Activated T-cell treated with anti-CD3 and anti-CD28 coated beads, Interleukin-2, amount 50 U/mL, for 4 hours (primary cell): ENCODE measurements at places on chromosomes 6 and 20. TPM values are rescaled to one million over a fixed set of nuclear protein-coding genes. Genes with fewer than 3 reads are reported as not detected.

Gene MSH5
- total RNA-seq: 30.9 TPM

GRCh38 chr20:63548542-63548941 is 993 bp upstream of the SRMS start:
- DNase-seq: no peak

GRCh38 chr6:30507849-30508827 is 18.8 kb downstream of the HLA-E start:
- no peak for DNase-seq

GRCh38 chr6:10390495-10391298 is 24.2 kb downstream of the TFAP2A start:
- DNase-seq: no peak

- no peak for DNase-seq
Observed at GRCh38 chr20:51902933-51903332, 100.6 kb upstream of the SALL4 start.

GRCh38 chr6:9540534-9541126 is 874.2 kb downstream of the TFAP2A start:
- DNase-seq: no peak

- no peak for DNase-seq
Observed at GRCh38 chr6:1181939-1182605, 129.8 kb upstream of the FOXQ1 start.

- no peak for DNase-seq
Observed at GRCh38 chr6:108118359-108118724, 43.8 kb upstream of the OSTM1 start.

Gene WASF1
- 2.3 TPM for total RNA-seq

DNA sequence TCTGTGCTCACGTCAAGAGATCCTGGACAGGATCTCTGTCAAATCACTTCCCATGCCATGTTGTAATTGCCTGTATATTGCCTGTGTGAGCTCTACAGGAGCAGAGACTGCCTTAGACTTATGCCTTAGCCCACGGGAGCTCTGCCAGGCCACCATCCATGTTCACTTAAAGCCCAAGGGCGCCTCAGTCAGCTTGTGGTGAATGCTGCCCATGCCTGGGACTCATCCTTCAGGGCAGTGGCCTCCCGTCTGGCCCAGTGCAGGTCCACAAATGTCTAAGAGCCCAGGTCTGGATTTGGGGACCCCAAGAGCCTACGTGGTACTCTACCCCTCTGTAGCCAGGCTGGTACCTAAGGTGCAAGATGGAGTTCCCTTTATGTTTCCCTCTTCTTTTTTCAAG is 22.4 kb upstream of the BPIFA2 start:
- no peak for DNase-seq

GRCh38 chr6:49118478-49118877 is 344.6 kb downstream of the MMUT start:
- DNase-seq: no peak

DNA sequence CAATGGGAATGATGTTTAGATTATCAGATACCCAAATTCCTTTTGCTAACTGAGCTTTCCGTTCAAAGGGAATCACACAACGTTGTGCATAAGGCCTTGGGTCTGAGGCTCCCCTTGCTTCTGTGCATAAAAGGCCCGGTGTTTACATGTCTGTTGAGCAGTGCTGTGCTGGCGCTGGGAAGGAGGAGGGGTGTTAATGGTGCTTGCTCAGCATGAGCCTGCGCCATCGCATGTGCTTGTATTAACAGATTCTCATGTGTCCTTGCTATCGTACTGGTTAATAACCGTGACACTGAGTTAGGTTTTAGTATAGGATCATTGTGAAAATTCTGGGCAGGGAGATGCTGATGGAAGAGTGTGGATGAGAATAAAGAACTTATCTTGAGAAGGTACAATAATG is 62.3 kb upstream of the TRAF3IP2 start:
- no peak for DNase-seq

Gene DEFB112
- total RNA-seq: not detected

DNA sequence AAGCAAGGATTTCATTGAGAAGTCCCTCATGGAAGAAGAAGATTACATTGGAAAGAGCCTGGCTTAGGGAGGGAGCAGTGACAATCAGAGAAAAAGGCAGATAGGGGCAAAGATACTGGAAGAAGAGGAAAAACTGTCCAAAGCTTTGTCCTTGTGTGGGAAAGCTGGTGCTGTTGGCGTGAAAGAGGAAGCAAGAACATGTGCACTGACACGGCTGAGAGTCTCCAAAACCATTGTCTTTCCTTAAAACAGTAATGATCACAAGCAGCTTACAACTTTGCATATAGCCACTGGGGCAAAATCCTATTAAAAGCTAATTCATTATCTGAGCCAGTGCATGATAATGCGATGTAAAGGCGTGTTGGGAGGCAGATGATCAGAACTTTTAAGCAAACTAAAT is 85.1 kb upstream of the ESR1 start:
- no peak for DNase-seq

- no peak for DNase-seq
Observed at GRCh38 chr6:39566456-39566855, 158.8 kb downstream of the KIF6 start.

DNA sequence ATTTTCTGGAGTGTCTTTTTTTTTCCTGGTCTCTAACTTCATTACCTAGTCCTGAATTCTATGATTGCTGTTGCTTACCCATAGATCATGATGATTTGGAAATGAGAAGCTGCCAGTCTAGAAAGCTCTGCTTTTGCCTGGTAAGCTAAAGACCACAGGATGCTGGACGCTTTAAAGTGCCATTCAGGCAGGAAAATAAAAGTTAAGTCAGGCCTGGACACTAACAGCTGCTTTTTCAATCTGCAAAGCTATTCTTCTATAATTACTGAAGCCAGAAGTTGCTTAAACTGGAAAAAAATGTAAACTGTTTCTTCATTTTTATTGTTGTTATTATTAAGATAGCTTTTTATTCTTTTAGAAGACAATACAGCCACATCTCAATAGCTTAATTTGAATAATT is 129.8 kb upstream of the SPACA1 start:
- no peak for DNase-seq

Gene MPIG6B
- 0.55 TPM for total RNA-seq

Gene CPXM1
- total RNA-seq: 3.8 TPM

DNA sequence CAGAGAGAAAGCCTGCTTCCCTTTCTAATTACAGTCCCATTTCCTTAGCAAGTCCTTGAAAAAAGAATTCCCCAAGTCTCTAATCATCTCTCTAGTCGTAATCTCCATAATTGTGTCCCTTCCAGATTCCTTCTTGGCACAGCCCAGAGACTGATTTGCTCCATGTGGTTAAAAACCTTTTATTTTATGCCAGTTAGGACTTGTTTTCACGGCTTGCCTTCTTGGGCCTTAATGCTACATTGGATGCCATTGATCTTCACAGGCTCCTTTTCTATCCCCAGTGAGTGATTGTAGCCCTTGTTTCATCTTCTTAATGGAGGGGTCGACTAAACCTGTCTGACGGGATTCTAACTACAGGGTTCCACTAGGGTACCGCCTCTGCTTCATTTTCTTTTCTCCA is 650.6 kb upstream of the ARID1B start:
- no peak for DNase-seq

DNA sequence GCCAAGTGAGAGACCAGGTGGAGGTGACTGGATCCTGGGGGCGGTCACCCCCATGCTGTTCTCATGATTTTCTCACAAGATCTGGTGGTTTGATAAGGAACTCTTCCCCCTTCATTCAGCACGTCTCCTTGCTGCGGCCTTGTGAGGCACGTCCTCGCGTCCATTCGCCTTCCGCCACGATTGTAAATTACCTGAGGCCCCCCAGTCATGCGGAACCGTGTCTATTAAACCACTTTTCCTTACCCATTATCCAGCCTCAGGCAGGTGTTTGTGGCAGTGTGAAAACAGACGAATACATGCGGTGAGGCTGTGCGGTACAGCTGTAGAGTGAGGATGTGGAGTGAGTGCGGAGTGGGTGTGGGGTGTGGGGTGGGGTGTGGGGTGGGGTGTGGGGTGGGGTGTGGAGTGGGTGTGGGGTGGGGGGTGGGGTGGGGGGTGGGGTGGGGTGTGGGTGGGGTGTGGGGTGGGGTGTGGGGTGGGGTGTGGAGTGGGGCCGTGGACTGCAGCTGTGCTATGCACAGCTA is 12.1 kb upstream of the NTSR1 start:
- DNase-seq: no peak

GRCh38 chr6:30688569-30688968 is 2.1 kb upstream of the PPP1R18 start:
- no peak for DNase-seq

GRCh38 chr6:167107787-167108186 is 15.1 kb upstream of the CCR6 start:
- DNase-seq: no peak

Gene ARFGAP1
- total RNA-seq: 112 TPM

DNA sequence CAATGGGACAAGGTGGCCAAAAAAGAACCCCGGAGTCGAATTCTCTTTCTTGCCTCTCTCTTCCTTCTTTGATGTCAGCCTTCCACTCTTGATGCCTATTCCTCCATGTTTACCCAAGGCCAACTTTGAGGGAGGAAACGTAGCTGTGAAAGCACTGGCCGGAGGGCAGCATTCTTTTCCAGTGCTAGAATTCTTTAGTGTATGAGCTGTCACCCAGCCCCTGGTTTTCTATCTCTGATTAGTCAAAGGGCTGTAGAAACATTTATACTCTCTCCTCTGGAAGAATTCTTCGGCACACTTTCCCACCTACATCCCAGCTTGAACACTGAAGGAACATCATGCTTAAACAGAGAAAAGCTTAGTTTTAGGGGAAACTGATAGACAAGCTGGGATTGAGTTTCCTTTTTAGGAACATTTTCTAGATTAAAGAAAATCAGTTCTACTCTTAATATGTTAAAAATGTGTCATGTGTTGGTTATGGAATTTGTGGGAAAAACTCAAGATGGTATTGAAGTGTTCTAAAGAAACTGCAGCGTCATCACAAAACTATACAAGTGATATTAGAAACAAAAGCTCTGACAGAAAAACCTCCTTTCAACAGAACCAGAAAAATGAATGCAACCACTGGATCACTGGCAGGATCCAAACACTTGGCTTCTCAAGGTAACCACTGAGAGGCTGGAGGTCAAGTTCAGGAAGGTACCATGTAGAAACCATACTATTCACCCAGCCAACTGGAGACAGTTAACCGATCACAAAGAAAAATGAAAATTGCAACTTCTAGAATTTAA is 20.7 kb upstream of the UTRN start:
- DNase-seq: no peak

GRCh38 chr6:29965563-29965872 is 23.2 kb downstream of the HLA-A start:
- no peak for DNase-seq

DNA sequence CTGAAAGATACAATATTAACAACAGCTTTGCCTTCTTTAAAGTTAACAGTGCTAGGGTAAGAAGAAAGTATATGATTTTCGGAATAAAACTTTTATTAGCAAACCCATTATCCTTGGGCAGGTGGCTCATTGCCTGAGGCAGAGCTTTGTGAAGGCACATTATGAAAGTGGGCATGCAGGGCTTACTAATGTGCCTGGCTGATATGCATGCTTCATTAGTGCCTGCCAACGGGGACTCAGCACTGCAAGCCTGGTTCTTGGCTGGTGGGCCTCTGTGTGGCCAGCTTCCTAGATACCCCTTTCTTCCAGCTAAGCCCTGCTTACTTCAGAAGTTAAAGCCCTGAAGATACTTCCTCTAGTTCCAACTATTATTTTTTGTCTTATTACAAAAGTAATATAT is 481.6 kb downstream of the ADGRB3 start:
- DNase-seq: no peak

DNA sequence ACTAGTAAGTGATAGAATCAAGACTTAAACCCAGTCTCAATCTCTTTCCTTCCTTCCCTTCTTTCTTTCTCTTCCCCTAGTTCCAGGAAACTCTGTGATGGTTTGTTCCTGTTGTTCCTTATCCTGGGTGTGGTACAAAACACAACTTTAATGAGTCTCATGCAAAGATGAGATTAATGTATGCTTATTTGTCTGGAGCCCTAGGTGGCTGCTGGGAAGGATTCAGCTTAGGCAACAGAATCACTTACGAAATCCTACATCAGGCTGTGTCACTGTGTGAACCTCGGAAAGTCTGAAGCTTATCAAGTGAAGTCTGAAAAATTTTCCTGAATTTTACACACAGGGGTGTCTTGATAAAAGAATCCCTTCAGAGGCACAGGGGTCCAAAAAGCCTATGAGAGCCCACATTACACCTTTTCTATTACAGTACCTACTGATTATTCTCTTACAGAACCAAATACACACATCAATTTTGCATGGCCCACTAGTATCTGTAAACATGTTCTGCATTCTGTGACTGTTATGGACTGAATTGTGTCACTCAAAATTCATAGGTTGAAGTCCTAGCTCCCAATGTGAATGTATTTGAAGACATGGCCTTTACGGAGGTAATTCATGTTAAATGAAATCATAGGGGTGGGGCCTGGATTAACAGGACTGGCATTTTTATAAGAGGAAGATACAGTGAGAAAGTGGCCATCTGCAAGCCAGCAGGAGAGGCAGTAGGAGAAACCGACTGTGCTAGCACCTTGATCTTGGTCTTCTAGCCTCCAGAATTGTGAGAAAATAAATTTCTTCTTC is 144.7 kb downstream of the MYB start:
- no peak for DNase-seq

DNA sequence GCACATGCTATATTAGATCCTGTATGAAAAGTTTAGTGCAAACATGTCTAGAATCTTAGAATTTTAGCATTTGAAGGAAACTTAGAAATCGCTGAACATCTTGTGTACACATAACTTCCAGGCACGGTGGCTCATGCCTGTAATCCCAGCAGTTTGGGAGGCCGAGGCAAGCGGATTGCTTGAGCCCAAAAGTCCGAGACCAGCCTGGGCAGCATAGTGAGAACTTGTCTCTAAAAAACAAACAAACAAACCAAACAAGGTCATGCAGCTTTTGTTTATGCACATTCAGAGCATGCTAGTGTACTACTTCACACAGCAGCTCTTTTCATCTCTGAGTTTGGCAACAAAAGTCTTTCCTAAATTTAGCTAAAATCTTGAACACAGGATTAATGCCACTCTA is 32.2 kb downstream of the CLVS2 start:
- no peak for DNase-seq

Gene HTR1E
- not detected for total RNA-seq

GRCh38 chr6:163579111-163579879 is 164.8 kb downstream of the QKI start:
- no peak for DNase-seq

GRCh38 chr6:46513533-46513932 is 22.3 kb upstream of the RCAN2 start:
- no peak for DNase-seq

- DNase-seq: no peak
Observed at GRCh38 chr6:167094436-167094819, 28.5 kb upstream of the CCR6 start.

Gene POM121L2
- not detected for total RNA-seq

Gene FAM83B
- 0.05 TPM for total RNA-seq

Gene ABCF1
- total RNA-seq: 167 TPM
